ENCODE measurements at places on chromosomes 12 and 14.

DNA sequence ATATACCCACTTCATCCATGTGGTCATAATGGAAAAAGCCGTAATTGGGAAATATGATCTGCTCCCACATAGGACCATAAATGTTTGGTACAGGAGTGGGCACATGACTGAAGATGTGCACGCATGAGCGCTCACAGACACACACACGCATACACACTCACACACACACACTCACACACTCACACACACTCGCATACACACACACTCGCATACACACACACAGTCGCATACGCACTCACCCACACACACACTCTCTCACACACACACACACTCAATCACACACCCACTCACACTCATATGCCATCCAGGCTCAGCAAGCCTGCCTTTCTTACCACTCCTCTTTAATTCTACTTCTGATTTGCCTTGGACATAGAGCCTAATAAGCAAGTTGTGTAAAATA is 45.6 kb upstream of the EGLN3 start:
- no peak for DNase-seq

GRCh38 chr14:88411039-88411438 is 25.6 kb downstream of the SPATA7 start:
- no peak for DNase-seq

GRCh38 chr14:24699052-24699451 is 65.1 kb upstream of the GZMB start:
- no peak for DNase-seq

DNA sequence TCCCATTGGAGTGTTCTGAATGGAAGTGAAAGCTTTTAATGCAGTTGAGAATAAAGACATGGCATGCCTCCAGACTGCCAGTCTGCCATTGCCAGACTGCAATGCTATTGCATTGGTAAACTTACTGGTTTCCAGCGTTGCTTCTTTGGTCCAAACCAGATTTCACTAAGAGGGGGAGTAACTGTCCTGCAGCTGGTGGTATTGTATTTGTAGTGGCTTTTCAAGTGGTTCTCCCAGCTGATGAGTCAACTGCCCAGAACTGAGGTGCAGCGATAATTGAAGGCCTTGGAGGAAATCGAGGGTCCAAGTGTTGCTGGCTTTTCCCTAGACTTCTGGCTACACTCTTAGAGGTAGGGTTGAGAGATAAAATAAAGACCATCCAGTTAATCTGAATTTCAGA is 31.9 kb downstream of the ERG28 start:
- no peak for DNase-seq

DNA sequence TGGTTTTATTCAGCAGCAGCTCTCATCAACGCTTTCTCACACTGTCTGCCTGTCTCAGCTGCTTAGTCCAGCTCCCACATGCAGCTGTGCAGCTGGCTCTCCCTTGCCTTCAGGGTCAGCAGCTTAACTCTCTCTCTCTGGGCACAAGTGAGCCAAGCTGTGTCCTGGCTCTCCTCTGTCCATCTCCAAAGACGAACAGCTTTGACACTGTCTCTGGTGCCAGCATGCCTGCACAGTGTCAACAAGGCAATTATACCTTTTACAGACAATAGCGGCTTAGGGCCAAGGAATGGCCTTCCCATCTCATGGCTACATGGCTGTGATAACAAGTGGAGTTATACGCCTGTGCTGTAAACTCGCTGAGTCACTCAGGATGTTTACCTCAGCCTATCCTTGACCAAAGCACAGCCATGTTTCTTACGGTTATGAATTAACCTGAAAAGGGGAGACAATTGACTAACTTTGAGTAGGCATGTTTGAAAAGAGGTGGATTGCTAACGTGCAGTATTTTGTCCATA is 38.4 kb upstream of the MANSC4 start:
- DNase-seq: no peak

GRCh38 chr12:97142737-97143410 is 235.8 kb downstream of the NEDD1 start:
- DNase-seq: no peak

DNA sequence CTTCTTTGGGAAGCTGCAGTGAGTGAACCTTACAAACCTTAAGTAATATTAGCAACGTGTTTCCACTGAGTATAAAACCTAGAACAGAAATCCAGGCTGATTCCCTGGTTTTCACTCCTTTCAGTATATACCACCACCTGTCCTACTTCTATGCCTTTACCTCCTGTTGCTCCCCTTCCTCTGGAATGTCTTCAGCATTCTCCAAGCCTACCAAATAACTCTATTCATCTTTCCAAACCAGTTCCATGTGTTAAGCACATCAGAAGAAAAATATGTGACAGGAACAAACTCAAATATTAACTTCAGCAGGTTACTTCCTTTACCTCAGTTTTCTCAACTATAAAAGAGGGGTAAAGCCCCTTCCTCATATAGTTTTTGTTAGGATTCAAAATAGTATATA is 39.8 kb downstream of the LIMA1 start:
- no peak for DNase-seq

DNA sequence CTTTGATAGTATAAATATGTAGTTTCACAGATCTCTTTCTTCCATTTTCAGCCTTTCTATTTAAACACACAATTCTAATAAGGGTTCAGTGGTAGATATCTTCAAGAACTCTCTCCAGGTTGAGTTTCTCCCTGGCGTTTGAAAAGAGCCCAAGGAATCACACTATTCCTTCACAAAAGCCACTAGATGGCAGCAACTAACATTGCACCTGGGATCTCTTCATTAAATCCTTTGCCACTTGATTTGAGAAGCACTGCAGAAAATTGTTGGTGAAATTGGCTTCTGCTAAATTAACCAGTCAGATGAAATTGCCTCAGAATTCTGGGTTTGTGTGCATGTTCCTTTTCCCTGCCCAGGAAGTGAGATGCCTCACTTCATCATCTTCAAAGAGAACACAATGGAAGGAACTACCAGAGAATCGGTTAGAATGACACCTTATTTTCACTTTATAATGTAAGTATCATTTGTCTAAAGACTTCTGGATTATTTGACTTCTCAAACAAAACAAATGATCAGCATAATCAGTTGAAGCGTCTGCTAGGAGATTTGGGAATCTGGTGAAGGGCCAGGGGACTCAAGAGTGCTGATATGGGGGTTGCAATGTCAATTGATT is 6.8 kb downstream of the CCDC198 start:
- DNase-seq: no peak

DNA sequence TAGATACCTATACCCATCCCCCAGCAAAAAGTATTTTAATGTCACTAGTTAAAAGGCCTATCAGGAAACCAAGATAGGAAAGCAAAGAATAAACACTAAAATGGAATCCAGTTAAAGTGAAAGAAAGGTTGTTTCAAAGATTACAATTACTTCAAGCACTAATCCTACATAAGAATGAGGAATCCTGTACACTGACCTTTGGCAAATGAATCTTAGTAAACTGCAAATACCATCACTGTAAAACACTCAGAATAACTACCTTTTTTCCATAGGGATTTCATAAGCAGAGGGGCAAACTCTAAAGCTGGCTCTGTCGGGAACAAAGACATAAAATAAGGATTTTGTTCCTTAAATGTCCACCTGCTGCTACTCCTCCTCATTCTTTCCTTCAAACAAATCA is 25.9 kb downstream of the CEP83 start:
- no peak for DNase-seq

GRCh38 chr12:1821805-1822204 is 1.4 kb downstream of the LRTM2 start:
- no peak for DNase-seq

GRCh38 chr12:100326208-100326607 is 30.7 kb upstream of the SLC17A8 start:
- no peak for DNase-seq

GRCh38 chr12:1723721-1724120 is 32.9 kb downstream of the ADIPOR2 start:
- no peak for DNase-seq

DNA sequence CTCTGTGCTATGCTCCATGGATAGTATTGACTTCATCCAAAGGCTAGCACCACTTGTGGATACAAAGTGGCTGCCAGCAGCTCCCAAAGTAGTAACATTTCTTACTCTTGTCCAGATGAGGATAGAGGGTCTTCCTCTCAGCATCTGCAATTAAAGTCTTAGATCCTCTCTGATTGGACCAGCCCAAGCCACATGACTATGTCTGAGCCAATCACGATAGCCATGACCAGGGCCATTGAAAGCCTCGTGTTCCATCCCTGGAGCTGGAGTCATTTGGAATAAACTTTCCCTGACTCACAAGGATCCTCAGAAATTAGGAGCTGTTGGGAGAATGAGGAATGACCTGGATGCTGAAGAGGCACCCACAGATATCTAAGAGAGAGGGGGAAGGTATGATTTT is 28.5 kb upstream of the SLC24A4 start:
- no peak for DNase-seq

DNA sequence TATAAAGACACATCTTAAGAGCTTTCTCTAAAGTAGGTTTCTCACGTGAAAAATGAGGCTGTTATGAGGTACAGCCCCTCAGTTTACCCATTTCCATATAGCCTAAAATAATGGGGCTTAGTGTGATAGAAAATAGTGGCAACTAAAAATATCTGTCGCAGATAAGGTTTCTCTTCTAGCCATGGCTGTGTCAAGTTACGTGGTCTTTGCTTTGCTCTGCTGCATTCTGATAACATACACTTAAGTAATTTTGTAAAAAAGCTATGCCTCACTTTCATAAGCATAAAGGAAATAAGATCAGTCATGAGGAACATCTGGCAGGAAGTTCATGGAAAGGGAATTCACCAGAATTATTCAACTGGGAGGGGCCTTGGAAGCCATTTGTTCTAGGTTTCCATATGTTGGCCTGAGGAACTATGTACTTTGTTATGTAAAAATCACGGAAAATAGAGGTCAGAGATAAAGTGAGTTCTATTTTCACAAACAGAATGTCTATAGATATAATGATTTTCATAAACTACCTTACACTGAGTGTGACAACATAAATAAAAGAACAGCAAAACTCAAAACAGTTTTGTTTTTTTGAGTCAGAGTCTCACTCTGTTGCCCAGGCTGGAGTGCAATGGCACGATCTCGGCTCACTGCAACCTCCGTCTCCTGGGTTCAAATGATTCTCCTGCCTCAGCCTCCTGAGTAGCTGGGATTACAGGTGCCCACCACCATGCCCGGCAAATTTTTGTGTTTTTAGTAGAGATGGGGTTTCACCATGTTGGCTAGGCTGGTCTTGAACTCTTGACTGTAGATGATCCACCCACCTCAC is 195.6 kb upstream of the KRR1 start:
- DNase-seq: no peak

- no peak for DNase-seq
These were observed 215.4 kb upstream of the RTL1 start for GRCh38 chr14:101118746-101119591.

DNA sequence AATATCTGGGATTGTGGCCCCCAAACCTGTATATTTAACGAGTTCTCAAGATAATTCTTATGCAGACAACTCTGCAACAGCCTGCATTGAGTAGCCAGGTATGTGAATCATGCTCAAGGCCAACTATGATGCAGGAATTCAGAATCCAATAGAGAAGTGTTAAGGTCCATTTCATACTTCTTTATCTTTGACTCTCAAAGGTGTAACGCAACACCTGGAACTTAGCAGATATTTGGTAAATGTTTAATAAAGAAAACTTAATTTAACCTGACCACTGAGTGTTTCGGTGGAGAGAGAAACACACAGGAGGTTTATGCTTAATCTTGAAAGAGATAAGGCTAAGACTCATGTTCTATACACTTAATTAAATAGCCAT is 156.5 kb upstream of the PLEKHG7 start:
- DNase-seq: no peak

GRCh38 chr14:105737504-105738246 is 211.3 kb downstream of the TMEM121 start:
- DNase-seq: no peak

DNA sequence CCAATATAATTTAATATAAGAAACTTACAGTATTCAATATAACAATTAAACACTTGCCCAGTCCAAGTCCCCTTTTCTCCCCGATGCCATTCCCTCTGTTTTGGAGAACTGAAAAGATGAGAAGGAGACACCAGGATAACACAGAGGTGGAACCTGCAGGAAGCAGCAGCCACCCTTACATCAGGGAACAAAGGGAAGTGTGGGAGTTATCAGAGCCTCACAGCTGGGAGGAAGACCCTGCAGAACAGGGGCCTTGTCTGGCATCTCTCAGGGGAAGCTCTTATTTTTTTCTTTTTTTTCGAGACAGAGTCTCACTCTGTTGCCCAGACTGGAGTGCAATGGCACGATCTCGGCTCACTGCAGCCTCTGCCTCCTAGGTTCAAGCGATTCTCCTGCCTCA is 52.6 kb downstream of the CALM1 start:
- no peak for DNase-seq

DNA sequence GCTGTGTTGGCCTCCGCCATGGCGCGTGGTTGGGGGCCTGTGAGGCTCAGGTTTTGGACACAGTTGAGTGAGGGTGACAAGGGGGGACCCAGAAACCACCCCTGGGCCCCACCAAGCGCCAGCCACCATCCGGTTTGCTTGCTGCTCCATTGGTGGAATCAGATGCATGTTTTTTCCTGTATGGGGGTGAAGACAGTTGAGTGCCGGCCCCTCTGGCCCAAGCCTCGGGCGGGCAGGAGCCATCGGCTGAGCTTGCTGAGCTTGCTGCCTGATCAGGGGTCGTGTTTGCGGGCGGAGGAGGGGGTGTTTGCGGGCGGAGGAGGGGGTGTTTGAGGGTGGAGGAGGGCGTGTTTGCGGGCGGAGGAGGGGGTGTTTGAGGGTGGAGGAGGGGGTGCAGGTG is 6.4 kb downstream of the PGAM5 start:
- DNase-seq: no peak

GRCh38 chr14:90058876-90059458 is 2.8 kb upstream of the KCNK13 start:
- no peak for DNase-seq

- DNase-seq: no peak
These were observed 29.3 kb upstream of the ARHGAP5 start for GRCh38 chr14:32047791-32048190.

DNA sequence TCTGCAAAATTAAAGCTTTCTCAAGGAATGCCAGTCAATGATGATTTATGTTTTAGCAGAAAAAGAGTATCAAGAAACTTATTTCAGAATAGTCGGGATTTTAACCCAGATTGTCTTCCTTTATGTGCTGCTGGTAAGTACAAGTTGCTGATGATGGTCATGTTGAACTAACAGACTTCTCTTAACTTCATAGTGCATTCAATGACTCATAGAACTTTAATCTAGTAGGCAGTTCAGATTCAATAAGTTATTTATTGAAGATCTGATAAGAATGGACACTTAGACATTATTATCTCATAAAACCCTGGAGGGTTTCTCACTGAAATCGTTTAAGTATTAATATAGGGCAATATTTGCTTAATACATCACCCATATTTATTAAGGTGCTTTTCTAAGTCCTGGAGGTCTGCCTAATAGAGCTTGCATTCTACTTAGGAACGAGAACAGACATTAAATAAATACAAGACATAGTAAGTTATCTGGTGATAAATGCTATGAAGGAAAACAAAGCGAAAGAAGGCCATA is 33.8 kb downstream of the TOGARAM1 start:
- no peak for DNase-seq

DNA sequence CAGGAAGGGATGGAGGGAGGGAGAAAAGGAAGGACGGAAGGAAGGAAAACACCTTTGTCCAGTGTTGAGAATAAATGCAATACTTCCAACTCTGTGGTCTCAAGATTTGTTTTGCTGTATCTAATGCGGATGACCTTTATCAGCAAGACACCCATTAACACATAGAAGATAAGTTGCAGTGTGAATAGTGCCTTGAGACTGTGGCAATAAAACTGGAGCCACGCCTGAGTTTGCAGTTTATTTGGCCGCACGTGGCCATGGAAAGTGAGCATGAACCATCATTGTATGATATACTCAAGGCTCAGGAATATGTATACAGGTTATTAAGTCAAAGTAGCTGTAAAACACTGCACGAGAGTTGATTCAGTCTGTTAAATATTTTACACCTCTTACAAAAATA is 113.6 kb upstream of the EEA1 start:
- DNase-seq: no peak
